ENCODE measurements at places on chromosomes 3 and 15.

DNA sequence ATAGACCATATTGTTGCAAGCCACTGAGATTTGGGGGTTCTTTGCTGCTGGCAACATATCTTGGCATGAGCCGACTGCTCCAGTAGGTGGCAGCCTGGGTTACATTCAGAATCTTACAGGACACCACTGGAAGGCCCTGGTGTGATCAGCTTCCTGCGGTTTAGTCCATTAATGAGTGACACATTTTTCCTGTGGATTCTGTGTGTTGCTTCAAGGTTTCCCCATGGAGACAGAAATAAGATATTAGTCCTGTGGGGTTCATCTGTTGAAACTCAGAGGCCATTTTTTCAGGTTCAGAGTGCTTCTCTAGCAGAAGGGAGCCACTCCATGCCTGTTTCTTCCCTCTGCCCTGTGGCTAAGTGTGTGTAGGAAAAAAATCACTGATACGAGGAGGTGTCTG, 116.2 kb downstream of the MFSD1 start:
- peak; percentile 4 for DNase-seq

DNA sequence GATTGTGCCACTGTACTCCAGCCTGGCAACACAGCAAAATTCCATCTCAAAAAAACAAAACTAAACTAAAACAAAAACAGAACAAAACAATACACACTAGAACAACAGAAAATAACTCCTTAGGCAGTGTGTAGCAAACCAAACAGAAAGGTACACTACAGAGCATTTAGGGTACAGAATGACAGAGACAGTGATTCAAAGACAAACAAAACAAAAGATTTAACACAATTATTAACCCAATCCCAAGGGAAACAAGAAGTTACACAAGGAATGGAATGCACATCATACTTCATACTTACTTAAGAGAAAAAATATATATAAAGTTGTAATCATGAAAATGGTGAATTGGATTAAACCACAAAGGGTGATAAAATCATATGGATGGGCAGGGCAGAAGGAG, 12.9 kb downstream of the SLC25A20 start:
- no peak for DNase-seq

- DNase-seq: no peak
Measured at GRCh38 chr3:105532251-105532650, 165.5 kb downstream of the ALCAM start.

DNA sequence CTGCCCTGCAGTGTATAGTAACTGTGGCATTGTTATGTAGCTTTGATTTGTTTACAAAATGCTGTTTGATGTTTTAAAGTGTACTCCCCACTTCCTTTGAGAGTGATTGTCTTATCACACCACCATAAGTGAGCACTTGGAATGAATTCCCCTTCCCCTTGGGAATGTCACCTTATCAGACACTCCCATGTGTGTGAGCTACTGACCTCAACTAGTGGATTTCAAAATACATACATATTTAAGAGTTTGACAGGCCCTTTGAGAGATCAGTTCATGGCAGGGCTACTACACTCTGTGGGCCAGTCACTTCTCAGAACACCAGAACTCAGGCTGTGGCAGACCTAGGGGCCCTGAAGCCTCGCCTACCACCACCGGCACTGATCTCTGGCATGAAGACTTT, 547.6 kb downstream of the NR2F2 start:
- DNase-seq: no peak

DNA sequence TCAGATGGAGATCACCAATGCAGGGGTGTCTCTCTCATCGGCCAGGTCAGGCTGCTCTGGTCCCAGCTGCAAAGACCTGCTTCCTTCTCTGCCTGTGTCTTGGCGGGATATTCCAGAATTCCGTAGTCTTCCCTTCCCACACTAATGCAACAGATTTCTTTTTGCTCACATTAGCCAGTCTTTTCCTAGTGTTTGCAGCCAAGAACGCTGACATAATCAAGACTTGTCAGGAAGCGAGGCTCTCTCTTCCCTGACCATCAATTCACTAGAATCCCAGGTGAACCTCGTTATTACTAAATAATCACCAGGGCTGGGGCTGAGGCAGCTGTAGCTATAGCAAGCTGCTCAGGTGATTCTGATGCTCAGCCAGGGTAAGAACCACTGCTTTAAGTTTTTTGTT, 43.2 kb upstream of the ACKR4 start:
- DNase-seq: no peak

DNA sequence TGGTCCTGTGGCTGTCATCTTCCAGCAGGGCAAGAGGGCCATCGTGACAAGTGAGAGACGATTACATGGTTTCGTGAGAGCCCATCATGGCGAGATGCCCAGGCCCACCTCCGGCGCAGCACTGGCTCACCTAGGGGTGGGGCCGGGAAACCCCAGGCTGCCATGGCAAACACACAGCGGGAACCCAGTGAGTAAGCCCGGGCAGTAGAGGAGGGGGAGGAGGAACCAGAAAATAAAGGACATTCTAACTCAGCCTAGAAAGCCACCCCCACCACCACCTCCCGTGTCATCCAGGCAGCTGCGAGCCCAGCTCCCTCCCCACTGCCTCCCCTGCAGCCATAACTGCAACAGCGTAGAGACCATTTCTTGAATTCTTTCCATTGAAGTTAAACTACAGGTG, 52.3 kb downstream of the PCSK6 start:
- DNase-seq: no peak

GRCh38 chr3:47227678-47228077, 54.9 kb downstream of the KIF9 start:
- DNase-seq: no peak

GRCh38 chr3:141368925-141369794, 856 bp downstream of the ZBTB38 start:
- DNase-seq: no peak

- no peak for DNase-seq
Measured at GRCh38 chr3:45889337-45889736, 3.0 kb downstream of the CCR9 start.

DNA sequence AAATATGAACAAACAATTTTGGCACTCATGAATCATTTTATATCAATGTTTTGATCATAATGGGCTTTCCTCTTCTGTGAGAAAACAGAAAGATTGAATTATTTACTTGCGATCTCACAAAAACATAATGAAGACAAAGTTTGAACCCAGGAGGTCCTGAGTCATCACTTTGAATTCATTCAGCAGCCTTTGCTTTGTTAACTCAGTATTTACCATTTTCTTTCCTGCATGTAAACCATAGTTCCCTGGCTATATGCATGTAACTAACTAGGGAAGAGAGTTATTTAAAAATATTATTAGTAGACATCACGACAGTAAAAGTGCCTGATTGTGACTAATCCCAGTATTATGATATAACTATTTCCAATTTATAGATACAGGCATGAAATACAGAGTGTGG, 1026.2 kb downstream of the PLOD2 start:
- DNase-seq: no peak

DNA sequence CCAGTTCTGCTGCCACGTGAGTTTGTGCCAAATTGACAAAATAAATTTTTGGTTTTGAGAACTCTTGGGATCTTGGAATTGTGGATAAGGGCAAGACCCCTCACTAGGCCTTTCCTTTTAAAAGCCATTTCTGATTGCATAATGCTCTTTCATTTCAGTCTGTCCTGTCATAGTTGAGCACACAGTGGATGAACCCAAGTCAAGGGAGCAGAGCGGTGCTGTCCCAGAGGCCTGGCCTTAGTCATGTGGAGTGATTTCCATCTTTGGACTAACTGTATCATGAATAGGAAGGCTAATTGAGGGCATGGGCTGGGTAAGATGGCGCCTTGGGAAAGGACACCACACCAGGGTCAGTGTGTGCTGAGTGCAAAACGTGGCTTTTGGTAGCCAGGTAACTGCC, 304.0 kb downstream of the UACA start:
- DNase-seq: no peak

DNA sequence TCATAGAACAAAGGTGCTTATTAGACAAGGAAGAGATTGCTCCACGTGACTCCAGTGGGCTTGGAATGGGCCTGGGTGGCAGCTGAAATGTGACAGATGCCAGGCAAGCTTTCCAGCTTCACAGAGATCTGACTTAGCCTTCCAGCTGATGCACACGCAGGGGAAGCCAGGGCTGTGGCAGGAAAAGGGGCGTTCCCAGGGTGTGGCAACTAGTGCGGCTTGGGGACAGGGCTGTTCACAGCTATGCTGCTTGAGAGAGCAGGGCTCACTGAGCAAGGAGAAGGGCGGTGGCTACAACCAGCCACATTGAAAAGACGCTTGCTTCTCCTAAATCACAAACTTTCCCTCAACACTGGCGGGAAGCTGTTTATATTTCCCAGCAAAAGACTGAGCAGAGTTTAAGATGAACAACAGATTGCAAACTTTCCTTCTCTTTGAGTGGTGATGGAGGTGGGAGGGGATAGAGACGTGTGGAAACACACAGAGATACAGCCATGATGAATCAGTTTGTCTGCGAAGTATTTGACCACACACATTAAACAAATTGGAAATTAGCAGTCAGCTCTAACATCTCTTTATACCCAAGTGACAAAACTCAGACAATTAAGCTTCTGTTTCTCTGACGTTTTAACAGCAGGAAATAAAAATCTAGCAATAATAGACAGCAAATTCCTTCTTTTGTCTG, 127.5 kb downstream of the BDH1 start:
- no peak for DNase-seq

- no peak for DNase-seq
Measured at GRCh38 chr3:57158813-57159738, 6.1 kb downstream of the IL17RD start.

DNA sequence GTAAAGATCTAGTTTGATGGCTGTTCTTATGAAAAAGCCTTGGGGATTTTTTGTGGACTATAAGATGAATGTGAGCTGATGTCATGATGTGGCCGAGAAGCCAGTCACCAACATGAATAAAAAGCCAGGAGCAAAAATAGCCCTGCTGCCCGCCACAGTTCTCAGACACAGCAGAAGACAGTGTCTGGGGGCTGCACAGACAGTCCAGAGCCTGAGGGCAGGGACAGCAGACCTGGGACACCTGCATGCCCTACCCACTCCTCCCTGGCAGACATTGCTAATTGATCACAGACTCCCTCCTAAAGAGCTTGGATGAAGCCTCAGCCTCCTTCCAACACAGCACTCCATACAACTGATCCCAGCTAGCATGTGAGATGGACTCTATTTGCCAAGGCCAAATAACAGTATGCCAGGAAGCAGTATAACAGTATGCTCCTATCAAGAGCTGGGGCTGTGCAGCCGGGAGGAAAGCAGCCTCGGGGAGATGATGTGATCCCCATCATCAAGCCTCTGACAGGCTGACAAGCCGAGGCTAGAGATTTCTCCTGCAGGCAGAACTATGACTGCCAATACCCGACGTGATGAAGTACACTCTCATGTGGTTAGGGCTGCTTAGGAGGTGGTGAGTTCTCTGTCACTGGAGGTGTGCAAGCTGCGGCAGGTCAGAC, 105.4 kb upstream of the RPL32 start:
- no peak for DNase-seq

DNA sequence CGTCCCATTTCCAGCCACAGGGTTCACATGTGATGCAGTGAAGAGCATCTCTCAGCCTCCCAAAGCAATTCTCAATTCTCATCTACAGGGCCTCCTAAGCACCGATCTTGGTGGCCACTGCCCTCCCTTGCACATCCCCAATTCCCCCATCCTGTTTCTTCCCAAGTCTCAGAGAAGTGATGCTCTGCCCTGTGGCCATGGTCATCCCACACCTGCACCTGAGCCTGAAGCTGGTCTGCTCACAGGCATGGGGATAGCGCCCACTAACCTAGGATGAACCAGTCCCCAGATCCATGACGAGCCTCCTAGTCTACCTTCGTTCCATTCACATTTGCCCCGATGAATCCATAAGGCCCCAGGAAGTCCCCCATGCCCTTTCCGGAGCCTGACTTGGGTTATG, 201.5 kb downstream of the UACA start:
- DNase-seq: no peak

GRCh38 chr3:169148448-169149348, 514.8 kb downstream of the MECOM start:
- DNase-seq: no peak

DNA sequence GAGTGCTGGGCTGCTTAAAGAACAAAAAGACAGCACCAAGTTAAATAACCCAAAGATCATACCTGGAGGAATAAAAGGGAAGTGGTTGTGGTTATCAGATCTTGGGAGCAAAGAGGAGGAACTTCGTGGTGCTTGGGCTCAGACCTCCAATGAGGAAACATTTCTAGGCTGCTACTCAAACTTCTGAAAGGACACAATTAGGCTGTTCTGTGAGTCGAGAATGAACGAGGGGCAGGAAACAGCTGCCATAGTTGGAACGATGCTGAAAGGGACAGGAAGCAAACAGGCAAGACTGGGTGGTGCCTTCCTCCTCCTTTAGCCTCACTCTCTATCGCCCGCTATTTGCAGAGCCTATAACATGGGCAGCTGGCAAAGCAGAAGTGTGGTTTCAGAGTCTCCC, 276.3 kb upstream of the ARRDC4 start:
- DNase-seq: no peak

- no peak for DNase-seq
Measured at GRCh38 chr15:65369651-65370050, 8.2 kb downstream of the IGDCC3 start.

DNA sequence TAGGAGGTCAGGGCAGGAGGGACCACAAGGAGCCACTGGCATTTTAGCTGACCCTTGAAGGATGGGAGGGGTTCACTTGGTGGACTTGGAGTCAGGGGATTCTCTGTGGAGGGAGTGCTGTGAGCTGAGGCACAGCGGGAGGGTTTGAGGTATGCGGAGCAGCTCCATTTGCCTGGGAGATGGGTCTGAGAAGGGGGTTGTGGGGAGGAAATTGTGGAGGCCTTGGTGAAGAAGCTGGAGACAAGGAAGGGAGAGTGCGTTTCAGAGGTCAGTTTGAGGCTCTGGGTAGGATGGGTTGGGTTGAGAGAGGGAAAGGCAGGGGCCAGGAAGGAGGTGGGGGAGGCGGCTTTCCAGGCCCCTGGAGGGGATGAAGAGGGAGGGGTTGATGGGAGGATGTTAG, 20.2 kb downstream of the PLEKHO2 start:
- no peak for DNase-seq

- no peak for DNase-seq
Measured at GRCh38 chr3:131480116-131480515, 22.7 kb downstream of the MRPL3 start.

DNA sequence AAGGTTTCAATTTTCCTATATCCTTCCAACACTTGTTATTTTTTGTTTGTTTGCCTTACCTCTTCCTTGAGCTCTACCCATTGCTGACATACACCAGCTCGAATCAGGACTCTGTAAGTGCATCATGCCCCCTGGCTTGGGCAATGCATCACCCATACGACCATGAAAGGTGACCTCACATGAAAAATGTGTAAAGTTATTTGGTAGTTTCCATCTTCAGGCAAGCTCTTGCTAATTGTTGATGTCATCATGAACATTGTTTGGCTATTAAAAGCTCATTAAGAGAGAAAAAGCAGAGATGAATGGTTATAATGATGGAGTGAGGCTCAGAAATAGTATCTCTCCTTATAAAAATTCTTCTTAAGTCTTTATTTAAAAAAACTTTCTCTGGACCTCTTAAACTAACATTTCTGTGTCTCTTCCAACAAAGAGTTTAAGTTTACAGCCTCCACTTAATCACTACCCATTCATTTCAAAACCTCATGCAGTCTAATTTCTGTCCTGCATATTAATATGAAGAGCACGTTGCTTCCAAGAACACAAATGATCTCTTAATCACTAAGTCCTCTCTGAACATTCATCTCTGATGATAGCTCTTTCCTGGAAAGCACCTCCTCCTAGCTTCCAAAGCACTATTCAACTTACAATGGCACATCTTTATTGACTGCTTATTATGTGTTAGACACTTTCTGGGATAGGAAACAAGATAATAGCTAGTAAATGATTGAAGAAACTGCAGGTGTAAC, 236.3 kb downstream of the NFKBIZ start:
- no peak for DNase-seq

Measured in KG1 (cell line).